ENCODE measurements at places on chromosomes 1 and 21.

- no peak for DNase-seq
These were observed 441.3 kb upstream of the DEPDC1 start for GRCh38 chr1:68938051-68938666.

DNA sequence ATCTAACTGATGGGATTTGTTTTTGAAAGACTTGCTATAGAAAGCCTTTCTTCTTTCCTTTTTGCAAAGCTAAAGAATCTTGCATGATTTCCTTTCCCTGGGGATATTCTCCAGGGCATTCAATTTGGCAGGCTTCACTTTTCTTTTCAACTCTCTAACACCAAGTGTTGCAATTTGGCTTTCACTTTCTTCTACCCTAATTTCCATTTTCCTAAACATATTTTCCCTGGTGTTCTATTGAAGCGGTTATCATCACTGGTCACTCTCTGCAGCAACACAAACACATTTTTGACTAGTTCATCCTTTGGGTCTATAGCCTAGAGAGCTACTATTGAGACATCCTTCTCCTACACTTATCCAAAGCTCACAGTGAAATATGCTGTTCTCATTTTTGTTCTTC is 424.5 kb downstream of the NEGR1 start:
- DNase-seq: no peak

GRCh38 chr1:103372866-103373265 is 152.6 kb upstream of the RNPC3 start:
- DNase-seq: no peak

DNA sequence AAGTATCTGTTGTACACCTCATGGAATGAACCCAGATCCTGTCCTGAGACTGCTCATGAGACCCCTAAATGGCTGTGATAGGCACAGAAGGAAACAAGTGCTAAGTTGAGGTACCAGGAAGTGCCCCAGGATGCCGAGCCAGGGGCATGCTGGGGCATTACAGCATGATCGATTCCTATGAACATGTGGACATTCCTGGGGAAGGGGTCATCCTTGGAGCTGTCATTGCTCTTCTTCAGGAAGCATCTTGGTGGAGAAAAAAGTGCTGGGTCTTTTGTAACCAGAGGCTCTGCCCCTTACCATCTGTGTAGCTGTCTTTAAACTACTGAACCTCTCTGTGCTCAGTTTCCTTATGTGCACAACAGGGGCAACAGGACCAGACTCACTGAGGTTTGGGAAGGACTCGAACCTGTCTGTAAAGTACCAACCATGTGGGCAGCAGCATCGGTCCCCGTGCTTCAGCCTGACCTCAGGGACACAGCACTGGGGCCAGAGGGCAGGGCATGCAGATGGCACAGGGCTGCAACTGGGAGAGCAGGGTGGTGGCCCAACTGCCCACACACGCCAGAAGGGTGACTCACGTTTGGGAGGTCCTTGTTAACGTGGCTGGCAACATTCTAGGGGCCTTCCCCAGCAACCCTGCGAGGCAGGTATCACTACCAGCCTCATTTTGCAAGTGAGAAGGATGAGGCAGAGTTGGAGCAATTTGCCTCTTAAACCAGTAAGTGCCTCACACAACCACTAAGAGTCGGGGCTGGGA is 142.3 kb upstream of the EDN2 start:
- no peak for DNase-seq

DNA sequence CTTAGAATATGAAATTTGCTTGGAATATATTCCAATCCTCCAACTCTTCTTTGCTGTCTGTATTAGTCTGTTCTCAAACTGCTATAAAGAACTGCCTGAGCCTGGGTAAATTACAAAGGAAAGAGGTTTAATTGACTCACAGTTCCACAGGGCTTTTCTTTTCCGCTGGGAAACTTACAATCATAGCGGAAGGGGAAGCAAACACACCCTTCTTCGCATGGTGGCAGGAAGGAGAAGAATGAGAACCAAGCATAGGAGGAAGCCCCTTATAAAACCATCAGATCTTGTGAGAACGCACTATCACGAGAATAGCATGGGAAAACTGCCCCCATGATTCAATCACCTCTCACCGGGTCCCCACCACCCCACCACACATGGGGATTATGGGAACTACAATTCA is 14.8 kb downstream of the CENPF start:
- no peak for DNase-seq

DNA sequence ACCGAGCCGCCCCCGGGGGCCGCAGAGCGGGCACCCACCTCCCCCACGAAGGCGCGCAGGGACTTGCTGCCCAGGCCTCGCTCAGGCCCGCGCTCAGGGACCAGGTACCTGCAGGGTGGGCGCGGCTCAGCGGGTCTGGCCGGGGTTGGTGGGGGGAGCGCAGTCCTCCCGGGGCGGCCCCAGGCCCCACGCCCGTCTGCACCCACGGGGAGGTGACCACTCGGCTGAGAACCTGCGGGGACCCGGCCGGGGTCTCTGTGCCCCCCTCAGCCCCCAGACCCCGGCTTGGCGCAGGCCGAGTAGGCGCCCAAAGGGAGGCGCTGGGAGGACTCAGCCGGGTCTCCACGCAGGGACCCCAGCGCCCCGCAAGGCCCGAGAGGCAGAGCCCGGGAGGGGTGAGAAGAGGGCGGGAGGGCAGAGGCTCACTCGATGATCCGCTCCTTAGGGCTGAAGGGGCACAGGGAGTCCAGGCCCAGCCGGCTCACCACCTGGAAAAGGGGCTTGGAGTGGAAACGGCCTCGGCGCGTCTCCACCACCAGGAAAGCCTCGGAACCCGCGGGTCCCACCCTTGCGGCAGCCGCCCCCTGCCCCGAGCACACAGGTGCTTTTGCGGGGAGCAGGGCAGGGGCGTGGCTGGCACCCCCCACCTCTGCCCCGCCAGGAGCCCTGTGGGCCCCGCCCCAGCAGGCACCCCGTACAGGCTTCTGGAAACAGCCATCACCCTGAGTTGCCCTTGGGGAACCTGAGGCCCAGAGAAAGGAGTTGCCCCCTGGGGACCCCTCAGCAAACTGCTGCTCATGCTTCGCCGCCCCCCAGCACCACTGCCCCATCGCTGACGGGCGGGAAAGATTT is 9.3 kb downstream of the FTCD start:
- no peak for DNase-seq

DNA sequence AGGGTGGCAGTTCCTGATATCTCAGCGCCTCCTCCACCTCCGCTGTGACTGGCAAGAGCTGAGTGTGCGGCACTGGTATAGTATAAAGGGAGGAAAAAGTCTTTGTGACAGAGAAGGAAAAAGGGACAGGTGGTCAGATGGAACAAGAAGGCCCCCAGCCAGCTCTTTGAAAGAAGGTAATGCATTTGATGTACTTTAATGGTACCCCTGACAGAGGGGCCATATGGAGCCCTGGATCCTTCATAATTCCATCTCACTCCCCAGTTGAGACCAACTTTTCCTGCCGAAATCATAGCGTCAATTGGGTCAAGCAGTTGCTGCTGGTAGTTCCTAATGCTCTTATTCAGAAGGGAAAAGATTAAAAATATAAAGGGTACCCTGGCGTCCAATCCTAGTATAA is 198.2 kb downstream of the ZNF326 start:
- no peak for DNase-seq

DNA sequence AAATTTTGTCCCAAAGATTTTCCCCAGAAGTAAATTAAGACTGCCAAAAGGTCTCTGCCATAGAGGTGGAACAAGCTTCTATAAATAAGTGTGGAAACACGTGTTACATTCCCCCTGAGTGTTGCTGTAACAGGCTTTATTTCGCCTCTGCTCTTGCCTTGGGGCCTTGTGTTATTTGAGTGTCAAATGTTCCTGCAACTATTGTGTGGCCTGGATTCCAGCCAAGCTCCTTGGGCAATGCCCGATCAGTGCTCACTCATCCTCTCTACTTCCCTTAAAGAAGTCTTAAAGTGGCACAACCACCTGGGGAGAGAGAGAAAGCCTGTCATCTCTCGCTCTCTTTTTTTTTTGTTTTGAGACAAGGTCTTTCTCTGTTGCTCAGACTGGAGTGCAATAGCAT is 156.7 kb downstream of the NR5A2 start:
- DNase-seq: no peak

- no peak for DNase-seq
These were observed 4.8 kb upstream of the ATP1A1 start for GRCh38 chr1:116368241-116368640.

- no peak for DNase-seq
These were observed 40.7 kb upstream of the SLC5A9 start for GRCh38 chr1:48181669-48182367.

DNA sequence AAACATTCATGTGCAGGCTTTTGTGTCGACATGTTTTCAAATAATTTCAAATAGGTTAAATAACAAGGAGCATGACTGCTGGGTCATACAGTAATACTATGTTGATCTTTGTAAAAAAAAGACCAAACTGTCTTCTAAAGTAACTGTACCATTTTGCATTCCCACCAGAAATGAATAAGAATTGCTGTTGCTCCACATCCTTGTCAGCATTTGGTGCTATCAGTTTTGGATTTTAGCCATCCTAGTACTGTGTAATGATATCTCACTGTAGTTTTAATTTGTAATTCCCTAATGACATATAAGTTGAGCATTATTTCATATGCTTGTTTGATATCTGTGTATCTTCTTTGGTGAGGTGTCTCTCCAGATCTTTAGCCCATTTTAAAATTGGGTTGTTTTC is 11.6 kb downstream of the UROD start:
- DNase-seq: no peak

DNA sequence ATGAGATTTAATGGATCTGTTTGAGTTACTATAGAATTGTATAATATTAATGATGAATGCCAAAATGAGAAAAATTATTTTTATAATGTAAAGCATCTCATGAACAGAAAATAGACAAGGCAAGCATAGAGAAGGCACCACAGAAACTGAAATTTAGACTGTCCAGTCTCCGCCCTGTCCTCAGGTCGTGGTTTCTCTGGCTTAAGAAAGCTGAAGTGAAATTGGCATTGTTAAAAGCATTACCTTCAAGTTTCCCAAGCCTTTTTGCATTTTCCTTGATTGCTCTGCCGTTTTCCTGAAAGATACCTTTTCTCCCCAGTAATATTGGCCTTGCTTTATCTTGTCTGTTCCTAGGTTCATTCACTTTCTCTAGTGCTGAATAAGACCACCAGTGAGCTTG is 58.0 kb downstream of the VPS13D start:
- DNase-seq: no peak

DNA sequence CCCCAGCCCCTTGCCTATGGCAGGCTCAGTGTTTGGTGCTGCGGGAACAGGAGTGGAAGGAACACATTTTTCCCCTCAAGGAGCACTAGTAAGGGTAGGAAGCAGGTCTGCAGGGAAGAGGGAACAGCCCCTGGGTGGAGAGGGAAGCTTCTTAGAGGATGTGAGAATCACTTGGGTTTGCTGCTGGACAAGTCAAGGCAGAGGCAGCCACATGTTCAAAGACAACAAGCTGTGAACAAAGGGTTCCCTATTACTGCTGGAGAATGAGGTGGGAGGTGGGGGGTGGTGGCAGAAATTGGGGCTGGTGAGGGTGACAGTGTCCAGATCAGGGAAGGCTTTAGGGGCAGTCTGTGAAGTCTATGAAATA is 24.8 kb upstream of the CITED4 start:
- DNase-seq: no peak

DNA sequence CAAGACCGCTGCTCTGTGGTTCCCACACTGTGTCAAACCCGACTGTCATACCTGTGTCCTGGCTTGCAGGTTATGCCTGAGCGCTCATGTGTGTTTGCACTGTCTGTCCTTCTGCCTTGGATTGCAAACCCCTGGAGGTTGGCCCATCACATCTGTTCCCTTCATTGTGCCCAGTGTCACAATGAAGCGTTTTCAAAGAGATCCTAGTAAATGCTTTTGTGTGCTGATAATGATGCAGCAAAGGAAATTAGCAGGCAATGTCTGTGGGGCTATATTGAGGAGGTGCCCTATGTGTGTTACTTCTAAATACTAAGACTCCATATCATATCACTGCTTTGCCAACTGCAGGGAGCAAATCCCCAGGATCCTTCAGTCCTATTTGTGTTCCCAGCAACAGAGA is 424.4 kb upstream of the NFIA start:
- no peak for DNase-seq

- no peak for DNase-seq
These were observed 7.4 kb downstream of the SOX13 start for GRCh38 chr1:204080163-204080903.

GRCh38 chr1:37989361-37989930 is 376 bp downstream of the SF3A3 start:
- DNase-seq: no peak

- no peak for DNase-seq
These were observed 771.1 kb upstream of the ADGRL4 start for GRCh38 chr1:79777481-79778219.

GRCh38 chr1:171038284-171038683 is 52.4 kb upstream of the FMO3 start:
- DNase-seq: no peak

DNA sequence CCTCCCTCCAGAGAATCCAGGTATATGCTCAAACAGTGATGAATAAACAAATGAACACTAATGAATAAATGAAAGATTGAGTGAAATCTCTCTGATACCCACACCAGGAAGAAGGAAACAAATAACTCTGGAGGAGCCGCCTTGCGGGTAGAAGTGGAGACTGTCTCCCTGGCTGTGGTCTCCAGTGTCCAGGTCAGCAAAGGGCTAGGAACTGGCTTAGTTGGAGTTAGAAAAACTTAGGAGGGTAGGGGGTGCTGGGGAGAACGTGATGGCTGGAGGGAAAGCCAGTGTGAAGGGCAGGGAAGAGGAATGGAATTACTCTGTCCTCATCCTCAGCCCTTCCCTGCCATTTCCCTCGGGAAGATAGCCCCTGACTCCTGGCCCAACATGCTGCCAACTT is 537 bp downstream of the RHBDL2 start:
- DNase-seq: no peak

DNA sequence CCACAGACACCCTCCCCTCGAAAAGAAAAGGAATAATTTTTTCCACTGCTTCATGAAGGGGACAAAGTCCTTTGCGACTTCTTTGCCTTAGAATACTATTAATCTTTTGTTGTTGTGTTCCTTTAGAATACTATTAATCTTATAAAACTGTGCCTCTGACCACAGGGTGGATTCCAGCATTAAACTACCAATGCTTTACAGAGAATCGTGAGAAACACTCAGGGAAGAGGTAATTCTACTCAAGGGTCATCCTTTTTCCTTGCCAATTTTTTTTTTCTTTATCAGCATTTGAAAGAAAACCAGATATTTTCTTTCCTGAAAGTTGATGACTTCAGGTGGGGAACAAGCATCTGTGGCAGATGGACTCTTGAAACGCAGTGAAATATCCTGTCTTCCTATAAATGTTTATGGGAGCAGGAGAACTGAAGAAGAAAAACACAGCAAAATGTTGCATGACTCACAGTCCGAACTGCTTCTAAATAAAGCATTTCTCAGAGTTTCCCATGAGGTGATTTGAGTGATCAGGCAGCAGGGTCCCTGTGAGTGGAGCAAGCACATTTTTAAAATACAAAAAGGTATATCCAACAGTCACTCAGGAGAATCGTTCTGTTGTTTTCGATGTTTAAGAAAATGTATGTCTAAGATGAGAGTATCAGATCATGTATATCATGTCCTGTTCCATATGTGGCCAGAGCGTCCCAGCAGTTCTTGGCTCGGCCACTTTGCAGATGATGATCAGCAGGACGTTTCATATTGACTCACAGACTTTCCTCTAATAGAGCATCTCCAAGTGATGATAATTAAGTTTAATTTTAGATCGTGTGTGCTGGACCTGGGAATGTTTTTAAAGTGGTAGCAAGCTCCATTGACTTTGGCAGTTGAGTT is 154.2 kb upstream of the RUNX1 start:
- no peak for DNase-seq

GRCh38 chr21:16578912-16579311 is 849.1 kb downstream of the USP25 start:
- no peak for DNase-seq

GRCh38 chr1:146051452-146051851 is 29.9 kb upstream of the HJV start:
- DNase-seq: no peak

Measured in stimulated activated CD8-positive, alpha-beta memory T cell treated with anti-CD3 and anti-CD28 coated beads, Interleukin-15, amount 100 ng/mL, for 24 hours (primary cell).